CD4-positive, alpha-beta T cell treated with Interleukin-2 at 100 ng/mL for 4 hours (primary cell): ENCODE measurements at places on chromosomes 7 and 10.

- DNase-seq: no peak
These were observed 68.2 kb upstream of the DDC start for GRCh38 chr7:50633414-50633710.

DNA sequence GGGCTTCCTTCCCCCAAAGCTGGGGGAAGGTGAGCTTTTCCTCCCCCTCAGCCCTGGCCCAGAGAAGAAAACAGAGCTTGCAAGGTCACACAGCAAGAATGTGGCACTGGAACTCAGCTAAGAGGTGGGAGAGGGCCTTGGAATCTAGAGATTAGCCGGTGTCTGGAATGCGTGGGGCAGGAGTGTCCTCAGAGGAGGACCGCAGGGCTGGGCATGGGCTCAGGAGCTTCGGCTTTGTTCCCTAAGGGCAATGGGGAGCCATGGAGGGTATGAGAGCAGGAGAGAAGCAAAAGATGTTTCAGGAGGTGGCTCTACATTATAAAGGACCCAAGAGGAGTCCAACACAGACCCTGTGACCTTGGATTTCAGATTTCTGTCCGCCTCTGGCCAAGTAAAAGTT lies 127.2 kb upstream of the TNRC18 start:
- DNase-seq: no peak

GRCh38 chr7:124072603-124073309 lies 39.9 kb upstream of the TMEM229A start:
- DNase-seq: no peak

DNA sequence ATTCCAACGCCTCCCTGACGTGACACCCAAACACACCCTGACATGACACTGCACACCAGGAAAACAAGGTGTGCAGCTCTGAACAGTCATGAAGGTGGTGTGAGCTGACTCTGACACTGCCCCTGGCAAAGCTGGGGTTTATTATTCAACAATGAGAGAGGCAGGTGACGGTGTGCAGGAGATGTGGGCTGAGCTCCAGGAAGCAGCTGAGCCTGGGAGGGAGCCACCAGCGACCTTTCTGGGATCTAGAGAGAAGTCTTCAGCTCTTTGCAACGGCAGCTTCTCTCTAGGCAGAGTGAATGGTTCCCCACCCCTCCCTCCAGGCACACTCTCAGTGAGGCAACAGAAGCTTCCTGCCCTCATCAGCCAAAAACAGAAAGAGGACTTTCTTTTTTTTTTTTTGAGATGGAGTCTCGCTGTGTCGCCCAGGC lies 65.6 kb downstream of the SH3PXD2A start:
- no peak for DNase-seq

- peak; percentile 70 for DNase-seq
These were observed 81.9 kb downstream of the CREM start for GRCh38 chr10:35208536-35208935.

GRCh38 chr10:101771380-101771779 lies 4.5 kb downstream of the FGF8 start:
- no peak for DNase-seq

DNA sequence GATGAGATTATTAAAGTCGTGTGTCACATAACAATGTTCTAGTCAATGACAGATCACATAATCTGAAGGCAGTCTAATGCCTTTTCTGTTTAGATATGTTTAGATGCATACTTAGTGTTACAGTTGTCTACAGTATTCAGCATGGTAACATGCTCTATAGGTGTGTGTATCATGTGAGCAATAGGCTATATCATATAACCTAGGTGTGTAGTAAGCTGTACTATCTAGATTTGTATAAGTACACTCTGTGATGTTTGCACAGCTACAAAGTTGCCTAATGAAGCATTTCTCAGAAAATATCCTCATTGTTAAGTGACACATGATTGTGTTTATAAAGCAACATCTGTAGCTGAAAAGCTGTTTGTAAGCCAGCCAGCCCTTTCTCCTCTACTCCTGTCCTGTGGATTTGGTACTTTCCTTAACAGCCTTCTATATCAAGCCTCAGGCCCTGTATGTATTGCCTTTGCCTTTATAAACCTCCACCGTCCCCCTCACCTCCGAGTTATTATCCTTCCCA lies 6.3 kb downstream of the HECTD2 start:
- no peak for DNase-seq

DNA sequence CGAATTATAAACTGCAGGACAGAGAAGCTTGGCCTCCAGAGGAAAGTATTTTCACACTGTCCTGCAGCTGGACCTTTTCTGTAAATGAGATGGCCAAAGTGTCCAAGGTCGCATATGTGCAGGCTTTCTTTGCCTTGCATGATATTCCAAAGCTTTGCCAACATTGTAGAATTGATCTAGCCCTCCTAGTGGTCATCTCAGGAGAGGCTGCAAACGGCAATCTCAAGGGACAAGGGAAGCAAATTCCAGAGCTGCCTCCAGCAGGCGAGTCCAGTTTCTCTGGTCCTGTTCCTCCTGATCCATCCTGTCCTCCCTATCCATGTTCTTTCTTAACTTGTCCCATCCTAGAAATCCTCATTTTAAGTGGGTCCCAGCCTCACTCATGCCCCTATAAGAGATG lies 373.4 kb upstream of the PCDH15 start:
- no peak for DNase-seq

GRCh38 chr10:87578160-87578841 lies 73.6 kb downstream of the MINPP1 start:
- DNase-seq: no peak

GRCh38 chr7:129188892-129189660 lies 643 bp downstream of the SMO start:
- no peak for DNase-seq

DNA sequence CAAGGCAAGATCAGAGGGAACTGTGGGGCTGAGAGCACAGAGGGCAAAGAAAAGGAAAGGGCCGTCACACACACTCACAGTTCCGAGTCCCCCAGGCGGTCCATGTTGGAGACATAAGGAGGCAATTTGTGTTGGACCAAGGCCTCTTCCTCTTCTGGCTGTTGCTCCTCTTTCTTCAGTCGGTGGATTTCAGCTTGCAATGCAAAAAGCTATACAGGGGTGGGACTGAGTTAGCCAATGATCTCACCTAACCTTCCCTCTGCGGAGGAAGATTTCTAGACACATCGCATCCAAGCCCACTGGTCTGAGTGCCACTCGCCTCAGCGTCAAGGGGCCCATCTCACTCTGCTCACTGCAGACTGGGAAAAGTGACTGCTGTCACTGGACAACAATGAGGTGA lies 5.5 kb downstream of the WDR91 start:
- DNase-seq: no peak

- DNase-seq: no peak
These were observed 859.8 kb downstream of the LRMDA start for GRCh38 chr10:76291175-76291574.

DNA sequence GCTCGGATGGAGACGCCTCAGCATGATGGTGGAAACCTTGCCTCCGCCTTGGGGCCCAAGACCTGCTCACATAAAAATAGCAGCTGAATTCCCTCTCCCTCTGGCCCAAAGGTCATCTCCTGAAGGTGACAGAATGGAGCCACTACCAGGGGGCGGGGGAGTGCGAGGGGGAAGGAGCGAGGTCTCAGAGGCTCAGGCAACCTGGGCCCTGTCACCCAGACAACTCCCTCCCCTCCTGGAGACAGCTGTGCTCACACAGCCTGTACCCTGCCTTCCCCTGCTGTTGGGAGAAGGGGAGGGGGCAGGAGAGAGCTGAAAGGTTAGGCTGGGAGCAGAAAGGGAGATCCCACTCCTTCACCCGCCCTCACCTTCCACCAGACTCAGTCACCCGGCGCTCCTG lies 173.0 kb upstream of the RHEB start:
- no peak for DNase-seq

DNA sequence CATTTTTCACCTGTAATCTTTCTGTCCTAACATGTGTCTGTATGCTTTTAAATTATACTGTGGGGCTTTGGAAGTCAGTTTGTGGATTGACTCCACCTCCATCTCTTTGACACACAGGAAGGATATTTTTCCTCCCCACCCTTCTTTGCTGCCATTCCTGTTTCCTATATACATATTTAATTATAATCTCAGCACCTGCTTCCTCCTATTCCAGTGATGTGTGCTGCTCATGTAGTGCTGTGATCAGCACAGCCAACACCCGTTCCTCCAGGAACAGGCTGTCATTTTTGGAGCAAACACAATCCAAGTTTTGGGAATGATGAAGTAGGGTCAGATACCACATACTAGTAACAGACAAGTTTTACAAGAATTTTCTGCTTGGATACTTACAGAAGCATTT lies 135.0 kb upstream of the PRPS1L1 start:
- no peak for DNase-seq

DNA sequence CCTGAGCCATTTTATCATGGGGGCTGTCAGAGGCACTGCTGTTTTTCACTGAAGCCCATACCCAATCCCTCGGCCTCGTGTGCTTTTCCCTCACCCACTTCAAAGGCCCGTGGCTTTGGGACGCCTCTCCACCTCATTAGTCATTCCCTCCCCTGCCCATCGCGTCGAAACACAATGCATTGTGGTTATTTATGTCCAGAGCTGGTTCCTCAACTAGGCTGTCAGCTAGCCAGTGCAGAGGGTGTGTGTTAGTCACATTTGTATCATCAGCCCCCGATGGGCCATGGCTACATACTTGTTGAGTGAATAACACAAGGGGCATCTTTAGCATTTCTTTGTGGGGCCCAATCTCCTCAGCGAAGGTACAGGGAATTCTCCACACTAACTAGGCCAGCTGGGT lies 3.8 kb upstream of the CRCP start:
- DNase-seq: no peak
